Stimulated activated naive CD4-positive, alpha-beta T cell treated with Interleukin-2 at 50 U/mL for 16 hours (primary cell): ENCODE measurements at places on chromosomes 2 and 18.

DNA sequence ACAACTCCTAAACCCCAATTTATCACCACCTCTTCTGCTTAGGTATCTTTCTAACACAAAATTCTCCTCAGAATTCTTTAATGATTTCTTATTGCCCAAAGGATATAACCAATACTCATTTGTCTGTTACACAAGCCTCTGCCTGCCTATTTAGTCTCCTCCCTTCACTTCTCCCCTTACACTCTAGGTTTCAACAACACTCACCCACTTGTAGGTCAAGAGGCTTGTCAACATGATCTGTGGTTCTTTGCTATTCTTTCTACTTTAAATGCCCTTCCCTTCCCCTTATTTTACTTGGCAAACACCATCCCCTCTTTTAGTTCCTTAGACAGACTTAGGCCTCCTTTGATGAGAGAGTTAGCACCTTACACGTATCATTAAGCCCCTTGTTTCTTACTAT lies 69.0 kb upstream of the C2orf15 start:
- no peak for DNase-seq

DNA sequence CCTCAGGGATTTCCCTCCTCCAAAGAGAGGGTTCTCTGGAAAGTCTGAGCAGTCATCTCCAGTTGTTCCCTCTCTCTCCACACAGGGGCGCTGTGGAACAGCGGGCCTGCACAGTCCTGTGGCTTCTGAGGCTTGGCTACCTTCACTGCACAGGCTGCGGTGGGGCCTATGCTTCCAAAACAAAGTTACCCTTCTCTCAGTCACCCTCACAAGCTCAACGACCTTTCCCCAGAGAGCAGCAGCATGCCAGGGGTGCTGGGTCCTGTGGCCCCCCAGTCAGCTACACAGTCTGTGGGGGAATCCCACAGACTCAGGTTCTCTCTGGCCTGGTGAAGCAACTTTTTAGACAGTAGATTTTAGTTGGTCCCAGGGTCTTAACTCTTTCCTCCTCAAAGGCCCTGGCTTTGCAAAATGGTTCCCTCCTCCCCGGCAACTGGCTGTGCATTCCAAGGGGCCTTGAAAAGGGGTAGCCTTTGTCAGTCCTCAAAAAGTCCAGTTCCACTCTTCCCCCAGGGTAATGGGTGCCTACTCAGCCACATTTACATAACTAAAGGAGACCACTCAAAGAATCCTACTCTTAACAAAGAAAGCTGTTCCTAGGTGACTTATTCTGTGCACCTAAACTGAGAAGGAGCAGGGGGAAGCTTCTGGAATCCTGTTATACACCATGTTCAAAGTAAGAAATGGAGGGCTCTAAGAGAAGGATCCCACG lies 14.9 kb downstream of the B3GNT7 start:
- no peak for DNase-seq

- DNase-seq = no peak
These were observed 280.2 kb downstream of the KCNJ3 start for GRCh38 chr2:154978710-154979109.

- no peak for DNase-seq
These were observed 9.1 kb downstream of the MARCHF4 start for GRCh38 chr2:216363221-216363620.

DNA sequence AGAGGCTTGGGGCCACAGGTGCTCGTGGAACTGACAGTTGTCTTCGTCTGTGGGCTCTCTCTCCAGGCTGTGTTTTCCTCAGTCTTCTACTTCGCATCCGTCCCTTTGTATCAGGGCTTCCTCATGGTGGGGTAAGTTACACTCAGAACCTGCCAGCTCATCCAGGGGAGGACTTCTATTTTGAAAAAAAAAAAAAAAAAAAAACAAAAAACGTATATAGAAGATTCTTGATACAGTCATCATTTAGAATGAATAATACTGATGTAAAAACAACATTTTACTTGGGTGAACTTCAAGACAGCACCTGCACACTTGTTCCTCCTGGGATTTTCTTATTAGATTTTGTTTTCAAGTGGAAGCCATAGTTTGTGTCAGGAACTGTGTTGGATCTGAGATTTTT lies 47.7 kb upstream of the NFATC1 start:
- no peak for DNase-seq

DNA sequence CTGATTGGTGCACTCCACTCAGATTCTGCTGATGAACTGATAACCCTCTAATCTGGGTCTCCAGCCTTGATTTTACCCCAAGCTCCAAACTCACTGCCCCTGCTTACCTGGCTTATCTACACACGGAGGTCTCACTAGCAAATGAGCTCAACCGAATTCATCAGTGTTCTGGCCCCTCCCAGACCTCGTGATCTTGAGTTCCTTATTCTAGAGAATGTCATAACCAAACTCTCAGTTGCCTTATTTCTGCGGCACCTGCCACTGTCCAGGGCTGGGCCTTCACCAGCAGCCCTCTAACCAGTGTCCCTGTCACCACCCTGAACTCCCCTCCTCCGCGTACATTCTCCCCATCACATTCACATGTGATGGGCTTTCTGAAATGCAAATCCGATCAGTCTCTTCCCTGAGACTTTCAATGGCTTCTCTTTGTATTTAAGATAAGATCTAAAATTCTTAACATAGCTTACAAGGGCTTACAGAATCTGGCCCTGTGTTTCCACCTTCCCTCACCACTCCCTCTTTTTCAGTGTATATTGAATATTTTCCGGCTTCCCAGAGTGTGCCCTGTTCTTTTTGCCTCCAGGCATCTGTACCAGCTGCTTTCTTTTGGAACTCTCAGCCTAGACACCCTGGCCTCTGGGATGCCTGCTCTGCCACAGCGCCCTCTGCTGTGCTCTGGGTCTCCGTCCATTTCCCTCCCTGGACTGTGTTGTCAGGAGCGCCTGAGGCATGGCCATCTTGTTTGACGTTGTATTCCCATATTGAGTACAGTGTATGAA lies 31.1 kb downstream of the NAB1 start:
- DNase-seq = peak; percentile 19

GRCh38 chr2:10190255-10190654 lies 67.7 kb downstream of the RRM2 start:
- DNase-seq = no peak

DNA sequence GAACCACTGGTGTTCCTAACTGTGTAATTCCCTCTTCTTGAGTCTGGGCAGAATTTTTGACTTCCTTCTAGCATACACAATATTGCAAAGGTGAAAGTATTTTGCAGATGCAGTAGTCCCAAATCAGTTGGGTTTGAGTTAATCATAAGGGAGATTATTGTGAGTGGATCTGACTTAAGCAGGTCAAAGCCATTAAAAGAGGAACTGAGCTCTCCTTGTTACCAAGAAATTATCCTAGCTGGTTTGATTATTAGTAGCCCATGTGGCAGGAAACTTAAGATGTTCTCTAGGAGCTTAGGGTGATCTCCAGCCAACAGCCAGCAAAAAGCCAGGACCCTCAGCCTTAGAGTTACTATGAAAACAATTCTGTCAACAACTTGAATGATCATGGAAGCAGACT lies 221.8 kb downstream of the RPIA start:
- no peak for DNase-seq

DNA sequence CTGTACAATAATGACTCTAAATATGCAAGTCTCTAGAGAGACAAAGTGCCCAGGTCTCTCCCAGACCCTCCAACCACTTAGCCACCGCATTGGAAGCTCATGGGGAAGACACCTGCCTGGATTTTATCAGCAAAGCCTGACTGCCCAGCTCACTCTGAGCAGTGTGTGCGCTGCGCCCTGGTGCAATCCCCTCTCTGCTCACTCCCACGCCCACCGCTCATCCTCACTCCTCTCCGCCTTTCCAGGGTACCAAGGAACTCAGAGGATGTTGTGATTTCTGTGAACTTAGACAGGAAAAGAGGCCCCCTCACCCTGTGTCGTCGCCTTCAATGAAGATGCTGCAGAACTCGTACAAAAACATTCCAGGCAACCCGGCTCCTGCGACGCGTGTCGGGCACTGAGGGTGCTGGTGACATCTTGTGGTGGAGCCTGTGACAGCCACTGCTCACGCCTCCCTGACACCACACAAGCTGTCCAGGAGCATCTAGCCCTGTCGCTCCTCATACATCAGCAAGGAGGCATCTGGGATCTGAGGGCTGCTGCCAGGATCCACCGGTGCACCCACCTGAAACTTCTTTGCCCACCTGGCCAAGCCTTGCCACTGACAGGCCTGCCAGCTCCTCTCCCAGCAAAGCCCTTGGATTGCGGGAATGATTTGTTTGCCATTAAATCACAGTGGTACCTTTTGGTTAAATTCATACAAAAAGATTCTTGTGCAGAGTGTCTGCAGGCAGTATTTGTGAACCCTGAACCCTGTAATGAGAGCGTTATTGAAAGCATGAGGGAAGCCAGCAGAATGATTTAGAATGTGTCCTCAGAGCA lies 220.4 kb downstream of the ZNF516 start:
- DNase-seq = no peak

GRCh38 chr2:223494942-223495341 lies 107.2 kb downstream of the SCG2 start:
- no peak for DNase-seq

- no peak for DNase-seq
These were observed 32.8 kb upstream of the PEX13 start for GRCh38 chr2:60984720-60985119.

- no peak for DNase-seq
These were observed 5.8 kb upstream of the UPP2 start for GRCh38 chr2:158095912-158096311.

GRCh38 chr2:54999182-54999581 lies 51.1 kb downstream of the RTN4 start:
- DNase-seq = no peak
